Chondrocyte (in vitro differentiated cells): ENCODE measurements at places on chromosomes 5 and 9.
A peak's percentile ranks its signal among the peaks of the same experiment; 100 is the strongest.

GRCh38 chr5:10289991-10290390 is 17.7 kb downstream of the CMBL start:
- DNase-seq = no peak

DNA sequence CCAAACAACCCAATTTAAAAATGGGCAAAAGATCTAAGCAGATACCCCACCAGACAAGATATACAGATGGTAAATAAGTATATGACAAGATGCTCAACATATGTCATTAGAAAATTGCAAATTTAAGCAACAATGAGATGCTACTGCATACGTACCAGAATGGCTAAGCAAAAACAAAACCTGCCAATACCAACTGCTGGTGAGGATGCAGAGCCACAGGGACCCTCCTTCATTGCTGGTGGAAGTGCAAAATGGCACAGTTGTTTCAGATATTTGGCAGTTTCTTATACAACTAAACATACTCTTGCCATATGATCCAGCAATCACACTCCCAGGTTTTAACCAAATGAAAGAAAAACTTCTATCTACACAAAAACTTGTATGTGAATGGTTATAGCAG is 178.9 kb downstream of the BARX1 start:
- no peak for DNase-seq

- no peak for DNase-seq
These were observed 4.1 kb downstream of the TNFAIP8 start for GRCh38 chr5:119359737-119360413.

DNA sequence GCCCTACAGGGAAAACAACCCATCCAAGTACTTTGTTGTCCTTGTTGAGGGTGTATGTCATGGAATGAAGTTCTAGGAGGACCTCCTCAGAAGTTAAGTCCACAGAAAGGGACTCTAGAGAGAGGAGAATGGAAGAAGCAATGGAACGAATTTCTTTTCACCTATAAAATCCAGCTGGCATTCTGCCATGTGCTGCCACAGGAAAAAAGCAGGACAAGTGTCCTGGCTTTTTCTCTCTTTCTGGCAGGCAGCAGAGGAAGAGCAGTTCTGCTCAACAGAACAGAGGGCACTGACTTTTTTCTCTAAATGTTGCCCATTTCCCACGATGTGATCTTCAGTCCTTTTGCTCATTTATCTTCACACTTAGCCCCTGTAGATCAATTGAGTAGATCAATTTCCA is 240.8 kb downstream of the MCTP1 start:
- DNase-seq = no peak

- DNase-seq = no peak
These were observed 236.2 kb upstream of the RASEF start for GRCh38 chr9:83299094-83299493.

- DNase-seq = no peak
These were observed 363.5 kb downstream of the NDUFS4 start for GRCh38 chr5:53923961-53924360.

DNA sequence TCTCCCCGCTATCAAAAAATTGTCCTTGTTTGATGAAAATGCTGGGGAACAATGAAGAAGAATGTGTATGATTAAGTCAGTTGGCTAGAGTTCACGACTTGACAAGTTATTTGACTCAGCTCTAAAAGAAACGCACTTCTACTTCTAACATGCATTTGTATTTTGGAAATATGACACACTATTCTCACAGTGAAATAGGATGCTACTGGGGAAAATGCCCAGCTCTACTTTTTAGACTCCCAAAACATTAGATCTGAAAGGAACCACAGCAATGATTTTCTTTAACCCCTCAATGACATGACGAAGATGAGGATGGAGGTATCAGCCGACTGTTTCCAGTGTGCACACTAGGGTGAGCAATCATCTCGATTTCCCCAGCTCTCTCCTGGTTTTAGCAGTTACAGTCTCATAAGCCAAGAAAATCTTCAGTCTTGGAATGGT is 83.6 kb upstream of the PCSK1 start:
- DNase-seq = no peak

DNA sequence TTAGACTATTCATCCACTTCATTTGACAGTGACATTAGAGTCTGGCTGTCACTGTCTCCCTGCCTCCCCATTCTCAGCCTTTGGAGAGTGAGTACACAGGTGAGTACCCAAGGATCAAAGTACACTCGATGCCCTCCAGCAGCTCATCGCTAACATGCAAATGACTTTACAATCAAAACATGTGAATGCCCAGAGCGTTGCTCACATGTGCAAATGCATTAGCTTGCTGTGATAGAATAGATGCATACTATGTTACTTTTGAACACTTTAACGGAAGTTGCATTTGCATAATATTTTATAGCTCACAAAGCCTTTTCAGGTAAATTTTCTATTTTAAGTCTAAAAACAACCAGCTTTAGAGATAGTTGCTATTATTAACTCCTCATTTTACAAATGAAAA is 107.6 kb downstream of the SYK start:
- no peak for DNase-seq

DNA sequence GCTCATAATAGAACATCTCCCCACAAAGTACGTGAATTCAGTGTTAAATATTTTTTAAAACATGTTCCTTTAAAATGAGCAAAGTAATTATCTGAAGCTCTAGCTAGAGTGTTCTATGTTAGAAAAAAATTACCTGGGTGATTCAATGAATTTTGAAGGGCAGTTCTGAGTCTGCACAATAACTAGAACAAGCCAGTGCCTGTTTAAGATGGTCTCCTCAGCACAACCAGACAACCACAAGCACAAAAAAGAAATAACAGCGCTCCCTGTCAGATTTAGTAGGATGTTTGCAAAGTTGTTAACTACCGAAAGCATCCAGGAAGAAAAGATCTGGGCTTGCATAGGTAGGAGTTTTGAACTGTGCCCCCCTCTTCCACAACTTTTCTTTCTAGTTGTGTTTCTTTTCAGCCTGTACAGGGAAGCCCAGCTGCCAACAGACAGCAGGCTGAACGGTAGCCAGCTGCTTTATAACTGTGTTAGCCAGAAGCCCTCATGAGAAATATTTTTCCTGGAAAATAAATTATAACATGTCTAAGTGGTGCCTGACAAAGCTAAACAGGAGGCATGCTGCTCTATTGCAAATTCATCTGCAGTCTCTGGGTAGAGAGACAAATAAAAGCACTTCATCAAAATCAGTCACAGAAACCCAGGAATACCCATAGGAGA is 1026.9 kb downstream of the MAT2B start:
- DNase-seq = no peak

DNA sequence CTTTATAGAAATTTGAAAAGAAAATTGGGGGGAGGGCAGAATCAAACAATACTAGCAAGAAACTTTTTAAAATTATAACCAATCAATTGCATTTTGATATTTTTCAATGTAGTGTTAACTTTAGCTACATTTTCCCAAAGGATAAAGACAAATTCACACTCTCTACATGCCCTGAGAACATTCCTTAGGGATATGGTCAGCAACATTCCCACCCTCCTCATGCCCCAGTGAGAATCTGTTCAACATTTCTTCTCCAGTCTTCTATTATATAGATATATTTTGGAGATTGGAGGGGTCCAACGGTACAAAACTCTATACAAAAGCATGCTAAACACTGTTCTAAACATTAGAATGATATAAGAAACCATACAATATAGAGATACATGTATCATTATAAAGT is 11.6 kb upstream of the PRR16 start:
- no peak for DNase-seq

DNA sequence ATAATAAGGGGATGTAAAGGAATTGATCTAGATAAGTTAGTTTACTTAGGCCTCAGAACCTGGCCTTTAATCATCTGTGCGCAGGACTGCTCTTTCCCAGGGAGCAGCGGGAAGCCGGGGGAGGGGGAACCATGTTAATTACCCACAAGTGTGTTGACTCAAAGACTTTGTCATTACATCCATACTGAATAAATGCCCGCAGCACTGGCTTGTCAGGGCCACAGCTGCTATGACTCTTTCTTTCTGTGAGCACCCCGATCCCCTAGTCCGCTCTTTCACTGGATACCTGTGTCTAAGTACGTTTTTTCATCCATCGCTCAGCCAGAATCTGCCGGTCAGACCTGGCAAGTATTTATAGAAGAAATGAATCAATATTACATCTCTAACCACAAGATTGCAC is 249.3 kb upstream of the DMRT1 start:
- DNase-seq = no peak

DNA sequence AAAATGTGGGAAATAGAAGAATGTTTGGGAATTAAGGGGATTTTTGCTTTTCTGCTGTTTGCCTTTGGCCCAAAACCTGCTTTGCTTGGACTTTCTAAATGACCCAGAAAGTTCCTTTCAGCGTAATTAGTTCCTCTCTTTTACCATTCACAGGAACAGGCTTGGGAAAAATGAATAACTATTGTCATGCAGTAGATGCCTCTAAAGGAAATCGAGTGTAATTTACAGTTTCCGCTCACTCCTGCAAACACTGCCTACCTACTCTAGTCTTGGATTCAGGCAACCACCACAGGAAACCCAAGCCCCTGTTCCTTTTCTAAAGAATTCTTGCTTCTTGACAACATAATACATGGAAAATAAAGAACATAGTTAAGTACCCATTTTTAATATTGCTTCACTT is 25.0 kb downstream of the TTC23L start:
- DNase-seq = no peak

DNA sequence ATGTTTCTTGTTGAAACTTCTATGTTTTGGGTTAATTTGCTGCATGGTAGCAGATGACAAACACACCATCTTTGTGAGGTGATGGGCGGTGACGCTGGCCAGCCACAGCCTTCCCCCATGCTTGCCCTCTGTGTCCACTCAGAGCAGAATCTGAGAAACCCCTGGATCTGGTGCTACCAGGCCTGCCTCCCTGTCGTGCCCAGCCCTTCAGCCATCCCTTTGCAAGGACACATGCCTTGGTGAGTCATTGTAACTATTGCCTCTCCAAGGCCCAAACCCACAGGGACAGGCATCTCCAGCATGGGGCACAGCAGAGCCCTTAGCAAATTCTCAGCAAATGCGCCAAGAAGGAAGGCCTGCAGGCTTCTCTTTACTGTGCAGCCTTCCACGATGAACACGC is 48.1 kb upstream of the FCN1 start:
- DNase-seq = peak; percentile 44

GRCh38 chr5:60841361-60841760 is 2.7 kb downstream of the ELOVL7 start:
- no peak for DNase-seq

DNA sequence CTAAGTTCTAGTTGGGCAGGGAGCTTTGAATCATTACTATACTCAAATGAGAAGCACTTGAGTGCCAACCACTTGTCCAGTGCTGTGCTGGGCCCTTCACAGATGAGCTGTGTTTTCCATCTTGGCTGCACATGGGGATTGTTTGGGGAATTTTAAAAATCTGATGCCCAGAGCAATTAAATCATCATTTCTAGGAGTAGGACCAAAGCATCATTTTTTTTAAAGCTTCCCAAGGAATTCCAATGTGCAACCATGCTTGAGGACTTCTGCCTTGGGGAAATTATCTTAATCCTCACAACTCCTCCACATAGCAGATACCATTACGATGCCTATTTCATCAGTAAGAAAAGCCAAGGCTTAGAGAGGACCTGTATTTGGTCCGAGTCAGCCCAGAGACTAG is 131.4 kb downstream of the TMEM174 start:
- no peak for DNase-seq

- no peak for DNase-seq
These were observed 189.2 kb upstream of the DMAC1 start for GRCh38 chr9:7988644-7989280.

- DNase-seq = no peak
These were observed 157.8 kb downstream of the FGF18 start for GRCh38 chr5:171577042-171577758.

GRCh38 chr9:6978591-6978990 is 220.8 kb downstream of the KDM4C start:
- DNase-seq = no peak
